ENCODE measurements at places on chromosomes 12 and 14.

- no peak for DNase-seq
Observed at GRCh38 chr14:31934767-31935266, 142.3 kb upstream of the ARHGAP5 start.

DNA sequence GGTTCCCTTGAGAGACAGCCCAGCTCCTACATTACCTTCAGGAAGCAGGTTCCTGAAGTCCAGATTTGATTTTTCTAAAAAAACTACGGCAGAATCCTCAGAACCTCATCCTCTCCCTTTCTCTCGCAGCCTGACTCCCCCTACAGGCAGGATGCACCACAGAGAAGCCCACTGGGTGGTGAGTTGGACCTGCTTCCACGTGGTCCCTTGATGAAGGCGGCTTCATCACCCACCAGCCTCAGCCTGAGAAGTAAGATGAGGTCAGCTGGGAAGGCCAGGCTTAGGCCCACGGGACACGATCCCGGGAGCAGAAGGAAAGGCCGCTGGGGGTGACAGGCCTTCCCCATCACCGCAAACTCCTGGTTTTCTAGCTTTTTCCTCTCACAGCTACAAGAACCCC is 83.0 kb downstream of the ACTN1 start:
- no peak for DNase-seq

GRCh38 chr14:31541702-31542101 is 19.5 kb upstream of the NUBPL start:
- no peak for DNase-seq

GRCh38 chr12:39441963-39442830 is 723 bp downstream of the KIF21A start:
- peak; percentile 38 for DNase-seq

GRCh38 chr12:131911851-131912477 is 17.1 kb upstream of the PUS1 start:
- DNase-seq: no peak

- DNase-seq: no peak
Observed at GRCh38 chr12:111893287-111893686, 51.3 kb downstream of the MAPKAPK5 start.

DNA sequence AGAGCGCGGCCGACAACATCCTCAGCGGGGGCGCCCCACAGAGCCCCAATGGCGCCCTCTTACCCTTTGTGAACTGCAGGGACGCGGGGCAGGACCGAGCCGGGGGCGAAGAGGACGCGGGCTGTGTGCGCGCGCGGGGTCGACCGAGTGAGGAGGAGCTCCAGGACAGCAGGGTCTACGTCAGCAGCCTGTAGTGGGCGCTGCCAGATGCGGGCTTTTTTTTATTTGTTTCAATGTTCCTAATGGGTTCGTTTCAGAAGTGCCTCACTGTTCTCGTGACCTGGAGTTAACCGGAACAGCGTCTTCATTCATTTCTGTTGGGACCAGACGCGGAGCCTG is 103.8 kb upstream of the FKBP4 start:
- DNase-seq: peak; percentile 57

DNA sequence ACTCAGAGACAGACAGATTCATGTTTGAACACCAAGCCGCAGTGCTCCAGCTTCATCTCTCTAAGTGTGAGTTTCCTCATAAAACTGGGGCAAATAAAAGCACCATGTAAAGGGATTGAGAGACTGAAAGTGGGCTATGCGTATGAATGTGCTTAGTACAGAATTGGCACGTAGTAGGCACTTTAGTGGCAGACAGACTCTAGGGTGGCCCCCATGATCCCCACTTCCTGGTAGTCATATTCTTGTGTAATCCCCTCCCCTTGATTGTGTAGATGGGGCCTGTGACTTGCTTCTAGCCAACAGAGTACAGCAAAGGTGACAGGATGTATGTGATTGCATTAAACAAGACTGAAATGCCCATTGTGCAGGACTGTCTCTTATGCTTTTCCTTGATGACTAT is 43.0 kb downstream of the DAO start:
- no peak for DNase-seq

DNA sequence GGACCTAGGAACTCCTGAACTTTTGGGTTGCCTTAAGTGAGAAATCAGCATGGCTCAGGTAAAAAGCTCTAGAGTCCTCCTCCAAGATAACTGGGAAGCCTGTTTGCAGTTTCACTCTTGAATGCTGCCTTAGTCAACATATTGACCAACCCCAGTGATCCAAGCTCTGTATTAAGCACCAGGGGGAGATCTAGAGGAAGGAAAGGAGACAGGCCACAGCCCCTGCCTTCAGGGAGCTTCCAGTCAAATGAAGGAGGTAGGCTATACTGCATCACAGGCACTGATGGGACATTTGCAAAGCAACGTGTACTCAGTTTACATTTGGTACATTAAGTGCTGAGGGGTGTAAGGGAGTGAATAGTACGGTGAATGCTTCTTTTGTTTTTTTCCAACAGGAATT is 1.2 kb upstream of the CSAD start:
- no peak for DNase-seq

DNA sequence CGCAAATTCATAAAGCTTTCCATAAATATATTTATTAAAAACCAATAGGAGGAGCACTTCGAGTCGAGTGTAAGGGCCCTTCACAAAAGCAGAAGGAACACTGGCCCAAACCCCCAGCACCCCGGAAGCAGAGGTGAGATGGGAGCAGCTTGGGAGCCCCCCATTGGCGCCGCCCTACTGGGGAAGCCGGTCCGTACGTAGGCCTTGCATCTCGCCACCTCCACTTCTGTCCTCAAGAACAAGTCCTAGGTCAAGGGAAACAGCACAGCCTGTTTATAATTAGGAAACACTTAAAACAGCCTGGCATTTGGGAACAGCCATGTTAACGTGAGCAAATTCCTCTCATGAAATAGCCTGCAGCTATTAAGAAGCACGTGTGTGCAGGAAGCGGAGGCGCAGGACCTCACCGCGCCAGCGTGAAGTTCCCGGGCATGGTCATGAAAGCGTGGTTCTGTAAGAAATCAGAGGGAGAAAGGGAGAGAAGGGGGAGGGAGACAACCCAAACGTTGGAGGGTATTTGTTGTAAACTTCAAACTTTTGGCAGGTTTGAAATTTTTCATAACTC is 7.7 kb downstream of the ANKRD9 start:
- DNase-seq: no peak
